ENCODE measurements at places on chromosomes 12 and 14. TPM values are rescaled to one million over a fixed set of nuclear protein-coding genes. Genes with fewer than 3 reads are reported as not detected.

- no peak for DNase-seq
Observed at GRCh38 chr12:6384499-6385436, 806 bp downstream of the LTBR start.

Gene NANOG
- polyA plus RNA-seq = not detected

GRCh38 chr12:104641862-104642261, 185.1 kb downstream of the CHST11 start:
- DNase-seq = no peak

DNA sequence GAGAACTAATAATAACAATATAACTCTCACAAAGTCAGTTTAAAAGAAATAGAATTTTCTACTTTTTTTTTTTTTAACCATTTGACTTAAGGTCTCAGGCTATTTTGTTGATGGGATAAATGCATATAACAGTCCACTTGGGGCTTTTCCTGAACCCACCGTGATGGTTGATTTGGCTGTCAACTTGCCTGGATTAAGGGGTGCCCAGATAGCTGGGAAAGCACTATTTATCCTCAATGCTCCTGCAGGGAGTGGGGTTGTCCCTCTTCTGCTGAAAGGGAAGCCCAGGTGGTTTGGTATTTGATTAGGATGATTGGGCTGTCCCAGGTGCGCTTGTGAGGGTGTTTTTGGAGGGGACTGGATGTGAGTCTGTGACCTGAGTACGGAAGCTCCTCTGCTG, 114.9 kb downstream of the AACS start:
- no peak for DNase-seq

Gene MYBPC1
- polyA plus RNA-seq = not detected

Gene CRY1
- 27.6 TPM for polyA plus RNA-seq

Gene KRT80
- not detected for polyA plus RNA-seq

DNA sequence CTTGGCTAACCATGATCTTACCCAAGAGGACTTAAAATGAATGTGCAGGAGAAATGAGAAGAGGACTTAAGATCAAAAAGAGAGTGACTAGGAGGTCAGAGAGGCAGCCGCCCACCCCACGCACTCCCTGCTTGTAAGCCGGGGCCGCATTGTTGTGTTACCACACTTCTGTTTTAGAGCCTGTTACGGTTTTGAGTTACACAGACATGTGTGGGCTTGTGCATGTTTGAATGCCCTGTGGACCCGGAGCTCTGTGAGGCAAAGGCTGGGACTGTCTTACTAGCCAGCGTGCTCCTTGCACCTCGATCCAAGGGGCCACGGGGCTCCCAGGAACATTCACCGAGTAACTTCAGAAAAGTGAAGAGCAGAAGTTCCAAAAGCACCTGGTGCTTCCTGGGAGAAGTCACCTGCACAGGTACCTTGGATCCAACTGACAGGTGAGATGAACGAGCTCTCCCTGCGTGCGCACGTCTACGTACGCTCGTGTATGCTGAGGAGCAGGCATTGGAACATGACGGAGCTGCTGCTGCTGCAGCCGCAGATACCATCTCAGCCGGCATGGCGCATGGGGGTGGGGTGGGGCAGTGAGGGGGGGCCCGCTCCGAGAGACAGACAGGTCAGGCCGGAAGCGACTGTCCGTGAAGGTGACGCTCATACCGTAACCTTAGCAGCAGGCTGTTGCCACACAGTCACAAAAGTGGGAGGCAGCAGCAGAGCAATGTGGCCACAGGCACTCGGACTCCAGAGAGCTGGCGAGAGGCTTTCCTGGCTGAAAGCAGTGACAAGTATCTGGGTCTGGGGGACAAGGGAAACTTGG, 23.7 kb downstream of the SFSWAP start:
- no peak for DNase-seq

GRCh38 chr12:87171356-87171755, 857.8 kb downstream of the C12orf50 start:
- DNase-seq = no peak

DNA sequence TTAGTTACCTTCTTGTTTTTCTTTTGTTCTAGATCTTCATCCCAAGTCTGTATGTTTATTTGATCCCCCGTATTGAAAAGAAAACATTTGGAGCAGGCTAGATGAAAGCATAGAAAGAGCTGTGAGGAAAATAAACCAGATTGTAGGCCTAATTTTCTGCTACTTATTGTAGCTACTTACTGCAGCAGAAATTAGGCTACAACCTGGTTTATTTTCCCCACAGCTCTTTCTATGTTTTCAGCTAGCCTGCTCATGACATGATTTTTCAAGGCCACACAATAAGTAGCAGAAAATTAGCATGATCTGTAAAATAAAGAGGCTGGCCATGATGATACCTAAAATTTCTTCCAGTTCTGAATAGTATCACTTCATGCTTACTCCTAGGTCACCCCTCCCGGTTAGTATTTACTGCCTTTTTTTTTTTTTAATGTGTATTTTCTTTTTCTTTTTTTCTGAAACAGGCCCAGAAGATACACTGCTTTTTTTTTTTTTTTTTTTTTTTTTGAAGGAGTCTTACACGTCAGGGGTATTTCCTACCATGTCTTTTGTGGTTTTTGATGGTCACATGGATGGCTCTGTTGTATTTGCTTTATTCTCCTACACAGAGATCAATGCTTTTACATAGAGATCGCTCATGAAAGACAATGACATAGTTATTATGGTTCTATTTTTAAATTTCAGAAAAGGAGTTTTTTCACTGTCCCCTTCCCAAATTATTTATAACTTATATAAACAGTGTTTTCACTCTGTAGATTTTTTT, 32.3 kb downstream of the BHLHE41 start:
- no peak for DNase-seq

- no peak for DNase-seq
Observed at GRCh38 chr14:67137744-67138371, 51.4 kb upstream of the GARIN2 start.

GRCh38 chr12:30822385-30823155, 67.8 kb upstream of the CAPRIN2 start:
- peak; percentile 35 for DNase-seq

DNA sequence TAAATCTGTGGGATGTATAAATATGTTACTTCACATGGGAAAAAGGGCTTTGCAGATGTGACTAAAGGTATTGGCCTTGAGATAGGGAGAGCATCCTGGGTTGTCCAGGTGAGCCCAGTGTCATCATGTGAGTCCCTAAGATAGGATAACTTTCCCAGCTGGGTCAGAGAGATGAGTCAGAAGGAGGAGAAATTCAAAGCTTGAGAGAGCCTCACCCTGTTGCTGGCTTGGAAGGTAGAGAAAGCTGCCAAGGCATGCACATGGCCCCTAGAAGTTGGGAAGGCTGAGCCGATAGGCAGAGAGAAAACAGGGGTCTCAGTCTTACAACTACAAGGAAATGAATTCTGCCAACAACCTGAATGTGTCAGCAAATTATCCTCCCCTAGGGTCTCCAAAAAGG, 213.0 kb downstream of the ADGRD1 start:
- no peak for DNase-seq

DNA sequence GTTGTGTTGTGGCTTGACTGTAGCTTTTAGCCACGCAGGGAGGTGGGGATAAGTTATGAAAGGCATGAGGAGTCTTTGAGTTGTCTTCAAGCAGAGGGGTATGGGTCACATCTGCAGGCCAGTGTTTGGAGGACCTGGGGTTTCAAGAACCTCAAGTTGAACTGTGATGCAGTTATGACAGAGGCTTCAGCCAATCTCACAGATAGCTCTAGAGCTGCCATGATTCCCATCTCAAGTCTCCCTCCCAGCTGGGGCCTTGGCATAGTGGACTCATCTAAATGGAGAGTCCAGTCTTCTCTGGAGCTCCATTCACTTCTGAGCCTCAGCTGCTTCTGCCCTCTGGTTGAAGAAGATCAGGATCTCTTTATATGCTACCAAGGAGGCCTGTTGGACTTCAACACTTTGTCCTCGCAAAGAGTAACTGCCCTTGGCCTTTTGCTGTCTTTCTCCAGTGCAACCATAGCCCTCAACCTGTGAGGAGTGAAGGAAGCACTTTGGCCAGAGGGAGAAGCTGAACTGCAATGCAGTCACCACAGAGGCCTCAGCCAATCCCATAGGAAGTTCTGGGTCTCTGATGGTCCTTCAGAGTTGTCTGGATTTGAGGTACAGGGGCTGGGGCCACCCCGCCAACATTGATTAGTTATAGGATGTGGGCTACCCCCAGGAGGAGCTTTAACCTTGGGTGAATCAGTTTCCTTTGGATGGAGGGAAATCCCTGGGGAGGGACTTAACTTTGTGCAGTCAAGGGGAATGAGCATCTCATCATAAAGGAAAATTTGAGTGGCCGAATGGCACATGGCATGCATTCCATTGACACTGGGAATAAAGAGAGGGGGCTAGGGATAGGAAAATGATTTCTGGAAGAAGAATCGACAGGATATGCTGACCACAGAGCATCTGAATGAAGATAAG, 230.5 kb downstream of the PCNX1 start:
- DNase-seq = no peak

GRCh38 chr12:48580831-48581230, 11.0 kb upstream of the LALBA start:
- no peak for DNase-seq

DNA sequence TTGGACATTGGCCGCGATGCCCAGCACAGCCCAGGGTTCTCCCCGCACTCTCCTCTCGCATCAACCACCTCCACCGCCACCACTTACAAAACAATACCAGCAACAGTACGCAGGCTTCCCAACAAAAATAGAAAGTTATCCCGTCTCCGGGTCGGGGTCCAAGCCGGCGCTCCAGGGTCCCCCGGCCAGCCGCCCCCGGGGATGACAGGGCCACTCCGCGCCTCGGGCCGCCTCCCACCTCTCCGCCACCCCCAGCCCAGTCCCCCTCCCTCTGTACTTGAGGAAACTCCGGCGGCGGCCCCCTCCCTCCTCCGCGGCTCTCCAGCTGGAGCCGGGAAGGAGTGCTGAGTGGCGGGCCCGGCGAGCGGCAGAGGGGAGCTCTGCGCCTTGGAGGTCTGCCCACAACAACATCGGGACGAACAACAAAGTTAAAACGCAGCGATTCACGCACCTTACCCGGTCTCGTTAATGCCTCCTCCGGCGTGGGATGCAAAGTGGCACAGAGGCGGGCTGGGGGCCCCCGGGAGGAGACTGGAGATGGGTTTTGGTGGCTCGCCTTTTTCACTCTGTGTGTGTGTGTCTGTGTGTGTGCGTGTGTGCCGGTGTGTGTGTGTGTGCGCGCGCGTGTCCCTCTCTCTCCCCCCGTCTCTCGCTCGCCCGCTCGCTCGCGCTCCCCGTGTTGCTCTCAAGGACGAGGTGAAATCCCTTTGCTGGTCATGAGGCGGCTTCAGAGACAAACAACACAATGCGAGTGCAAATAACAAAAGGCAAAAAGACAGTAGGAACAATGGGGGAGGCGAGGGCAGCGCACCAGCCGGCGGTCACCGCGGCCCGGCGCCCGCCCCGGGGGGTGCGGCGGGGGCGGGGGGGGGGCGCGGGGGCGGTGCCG, 386.8 kb downstream of the BCAT1 start:
- no peak for DNase-seq

Gene MYH6
- not detected for polyA plus RNA-seq
